ENCODE measurements at places on chromosomes 13 and 19.

DNA sequence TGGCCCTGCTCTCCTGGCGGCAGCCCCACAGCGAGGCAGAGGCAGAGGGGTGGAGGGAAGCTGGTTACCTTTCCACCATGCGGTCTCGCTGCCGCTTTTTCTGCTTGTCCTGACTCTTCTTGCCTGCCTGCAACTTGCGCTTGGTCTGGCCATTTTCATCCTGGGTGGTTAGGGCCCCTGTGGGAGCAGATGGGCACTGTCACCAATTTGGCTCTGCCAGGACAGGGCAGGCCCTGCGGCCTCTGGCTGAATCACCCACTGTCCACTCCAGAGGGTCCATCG is 19.6 kb upstream of the AKAP8 start:
- no peak for DNase-seq

DNA sequence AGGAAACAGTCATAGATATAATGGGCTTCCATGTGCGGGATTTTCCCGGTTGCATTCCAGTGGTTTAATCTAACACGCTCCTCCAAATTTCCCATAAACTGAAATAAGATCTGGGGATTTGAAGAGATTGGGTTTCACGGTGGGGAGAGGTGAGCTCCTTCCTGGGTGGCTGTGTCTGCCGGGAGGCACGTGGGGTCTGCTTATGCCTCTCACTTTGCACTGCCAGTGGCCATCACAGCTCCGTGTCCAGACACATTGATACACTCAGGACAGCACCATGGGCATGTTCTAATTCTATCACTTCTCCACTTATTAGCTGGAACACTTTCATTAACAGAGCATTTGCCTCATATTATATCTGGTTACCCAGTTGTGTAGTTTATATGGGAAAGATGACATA is 73.4 kb downstream of the SOX1 start:
- no peak for DNase-seq

GRCh38 chr13:49219647-49220035 is 497 bp upstream of the MLNR start:
- no peak for DNase-seq

- DNase-seq = no peak
Measured at GRCh38 chr13:98717256-98717655, 35.2 kb downstream of the SLC15A1 start.

Data from fibroblast of skin of abdomen (primary cell).